ENCODE measurements at places on chromosomes 1 and 21. TPM values are rescaled to one million over a fixed set of nuclear protein-coding genes. Genes with fewer than 3 reads are reported as not detected.

The CR1L gene
- total RNA-seq: not detected

The KRTAP20-1 gene
- not detected for total RNA-seq

The FAAH gene
- total RNA-seq: 0.43 TPM

The PLA2G2C gene
- not detected for total RNA-seq

The AMY1A gene
- total RNA-seq: not detected

The GABRD gene
- total RNA-seq: not detected

The KMO gene
- total RNA-seq: not detected

The SYTL1 gene
- 0.34 TPM for total RNA-seq

The C2CD4D gene
- total RNA-seq: not detected

The FCER1G gene
- total RNA-seq: not detected

The FCRLB gene
- 1.8 TPM for total RNA-seq

The PIGK gene
- total RNA-seq: 22.9 TPM

The MTOR gene
- 17.5 TPM for total RNA-seq

The CNR2 gene
- total RNA-seq: not detected

The SPATA6 gene
- 5.8 TPM for total RNA-seq

The RNU1-4 gene
- total RNA-seq: under 0.01 TPM

The NEXN gene
- 46.0 TPM for total RNA-seq

The RHBDL2 gene
- not detected for total RNA-seq

The SIM2 gene
- not detected for total RNA-seq

The KIF21B gene
- 0.12 TPM for total RNA-seq

The INSRR gene
- not detected for total RNA-seq

The GJA9 gene
- total RNA-seq: not detected

The IGSF3 gene
- total RNA-seq: 13.4 TPM

The C1orf105 gene
- not detected for total RNA-seq

The SH2D5 gene
- 0.26 TPM for total RNA-seq

The TFF2 gene
- total RNA-seq: not detected

The OR2L13 gene
- total RNA-seq: not detected

The AADACL4 gene
- total RNA-seq: not detected

The SPRR2A gene
- not detected for total RNA-seq

The ZNF672 gene
- total RNA-seq: 20.5 TPM

The TNFRSF1B gene
- total RNA-seq: 7.8 TPM

The USH2A gene
- not detected for total RNA-seq

The C1orf232 gene
- total RNA-seq: not detected

The TDRD10 gene
- not detected for total RNA-seq

The CFAP141 gene
- not detected for total RNA-seq

The SYNJ1 gene
- total RNA-seq: 6.3 TPM

The HOOK1 gene
- total RNA-seq: not detected

The NGF gene
- total RNA-seq: 22.8 TPM

The PRR9 gene
- total RNA-seq: not detected

The CELA3B gene
- not detected for total RNA-seq

The TLR5 gene
- 0.17 TPM for total RNA-seq

The IL10 gene
- total RNA-seq: not detected

The PLA2G2A gene
- total RNA-seq: 2.0 TPM

The KRTAP19-1 gene
- total RNA-seq: not detected

The MTMR11 gene
- total RNA-seq: 3.1 TPM

The ANXA9 gene
- 0.26 TPM for total RNA-seq

The CYB561D1 gene
- 7.4 TPM for total RNA-seq

The WNT3A gene
- not detected for total RNA-seq

The ATP5PO gene
- total RNA-seq: 240 TPM

The CASQ1 gene
- not detected for total RNA-seq

The RAB42 gene
- total RNA-seq: 5.5 TPM

The SLC25A34 gene
- total RNA-seq: 3.9 TPM

The ASTN1 gene
- total RNA-seq: 0.12 TPM

The TSTD1 gene
- total RNA-seq: 37.9 TPM

The OR2AK2 gene
- total RNA-seq: not detected

The KCNT2 gene
- total RNA-seq: 8.2 TPM

The VWA5B1 gene
- total RNA-seq: not detected

The PLEKHN1 gene
- not detected for total RNA-seq

The LCE1F gene
- not detected for total RNA-seq
